ENCODE measurements at places on chromosomes 5 and 9.

- no peak for DNase-seq
Measured at GRCh38 chr5:81242906-81243436, 9.8 kb downstream of the CKMT2 start.

- DNase-seq: no peak
Measured at GRCh38 chr5:160363660-160364395, 6.6 kb downstream of the C1QTNF2 start.

GRCh38 chr9:121185178-121185745 is 16.4 kb downstream of the RAB14 start:
- DNase-seq: no peak

DNA sequence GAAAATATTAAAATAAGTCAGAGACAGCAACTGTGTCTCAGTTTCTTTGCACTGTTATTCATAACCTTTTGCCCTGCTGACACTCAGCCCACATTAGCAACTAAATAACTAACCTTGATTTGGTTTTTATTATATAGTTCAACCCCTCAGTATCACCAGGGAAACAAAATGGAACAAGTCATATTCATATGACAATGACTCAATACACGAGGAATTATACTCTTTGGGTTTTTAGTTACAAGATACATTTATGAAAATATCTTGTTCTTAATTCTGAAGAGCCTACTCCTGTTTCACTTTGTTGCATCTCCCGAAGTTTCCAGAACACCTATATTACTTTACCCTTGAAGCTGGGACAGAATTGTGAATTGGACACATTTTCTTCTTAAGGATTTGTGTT is 845.4 kb downstream of the EFNA5 start:
- no peak for DNase-seq

- DNase-seq: no peak
Measured at GRCh38 chr5:30725073-30725472, 468.4 kb upstream of the CDH6 start.

Measured in stimulated activated CD4-positive, alpha-beta T cell treated with anti-CD3 and anti-CD28 coated beads, Interleukin-4, amount 100 ng/mL, for 24 hours (primary cell).